Uterus (tissue), 4 donors: ENCODE measurements at places on chromosomes 4 and X. TPM values are rescaled to one million over a fixed set of nuclear protein-coding genes. Genes with fewer than 3 reads are reported as not detected.

GRCh38 chr4:38917481-38918025 is 49.9 kb downstream of the FAM114A1 start:
- no peaks in the 10 kb centered on the region for H3K4me1 ChIP-seq
- H3K27ac ChIP-seq: no peak overlapping the region
- no peaks in the 10 kb centered on the region for H3K27me3 ChIP-seq
- no peak for DNase-seq
- no peaks in the 10 kb centered on the region for H3K36me3 ChIP-seq

- no peaks in the 10 kb centered on the region for H3K27me3 ChIP-seq
- no peak for DNase-seq
These were observed 17.4 kb upstream of the PDCL2 start for GRCh38 chr4:55609393-55609866.

GRCh38 chrX:40172401-40173142 is 74.8 kb upstream of the BCOR start:
- H3K36me3 ChIP-seq: no peaks in the 10 kb centered on the region
- DNase-seq: peak; percentile 68
- H3K27me3 ChIP-seq: no peaks in the 10 kb centered on the region
- peak overlapping the region; percentile 78 for H3K27ac ChIP-seq

DNA sequence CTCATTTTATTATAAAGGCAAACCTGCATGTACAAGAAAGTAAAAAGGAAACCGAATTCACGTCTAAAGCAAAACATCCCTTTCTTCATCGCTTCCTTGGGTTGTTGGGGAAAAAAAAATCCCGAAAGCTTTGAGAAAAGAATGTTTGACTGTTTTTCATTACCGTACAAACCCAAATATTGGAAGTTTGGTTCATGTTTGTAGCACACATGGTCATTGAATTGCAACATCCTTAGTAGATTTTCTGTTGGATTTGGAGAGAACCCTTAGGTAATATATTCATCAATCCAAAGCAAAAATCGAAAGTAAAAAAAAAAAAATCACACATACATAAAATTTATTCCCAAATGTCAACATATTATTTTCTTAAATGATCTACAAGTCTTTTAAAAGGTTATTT is 420.3 kb downstream of the MAPK10 start:
- H3K27ac ChIP-seq: no peak overlapping the region
- H3K36me3 ChIP-seq: no peaks in the 10 kb centered on the region
- no peak for DNase-seq
- H3K4me3 ChIP-seq: no peak overlapping the region
- no peaks in the 10 kb centered on the region for H3K27me3 ChIP-seq
- no peaks in the 10 kb centered on the region for H3K4me1 ChIP-seq

DNA sequence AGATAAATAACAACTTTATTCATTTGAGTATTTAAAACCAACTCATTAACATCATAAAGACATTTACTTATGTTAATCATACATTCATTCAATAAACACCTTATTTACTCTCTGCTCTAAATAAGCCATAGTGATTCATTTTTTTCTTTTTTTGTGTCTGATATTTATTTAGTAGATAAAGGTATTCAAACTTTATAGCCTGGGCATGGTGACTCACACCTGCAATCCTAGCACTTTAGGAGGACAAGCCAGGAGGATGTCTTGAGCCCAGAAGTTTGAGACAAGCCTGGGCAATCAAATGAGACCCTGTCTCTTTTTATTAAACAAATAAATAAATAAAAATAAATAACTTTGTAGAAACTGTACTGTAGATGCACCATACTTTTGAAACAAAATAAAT is 771.3 kb upstream of the PCDH7 start:
- H3K27ac ChIP-seq: no peak overlapping the region
- H3K4me3 ChIP-seq: no peak overlapping the region
- no peaks in the 10 kb centered on the region for H3K36me3 ChIP-seq
- no peaks in the 10 kb centered on the region for H3K4me1 ChIP-seq

DNA sequence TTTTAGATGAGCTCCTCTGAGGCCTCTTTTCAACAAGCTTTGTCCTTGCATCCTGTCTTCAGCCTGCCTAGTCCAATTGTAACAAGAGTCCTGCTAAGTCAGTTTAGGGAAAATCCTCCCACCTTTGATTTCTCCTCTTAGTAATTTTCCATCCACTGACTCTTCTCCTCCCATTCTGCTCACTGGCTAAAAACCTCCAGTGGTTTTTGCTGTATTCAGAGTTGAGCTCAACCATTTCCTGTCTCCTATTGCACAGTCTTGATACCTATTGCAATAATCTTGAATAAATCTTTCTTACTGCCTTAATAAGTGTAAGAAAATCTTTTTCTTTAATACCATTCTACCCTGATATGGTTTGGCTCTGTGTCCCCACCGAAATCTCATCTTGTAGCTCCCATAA is 117.8 kb upstream of the ENPP6 start:
- no peaks in the 10 kb centered on the region for H3K27me3 ChIP-seq
- H3K4me1 ChIP-seq: no peaks in the 10 kb centered on the region
- H3K36me3 ChIP-seq: no peaks in the 10 kb centered on the region
- H3K27ac ChIP-seq: no peak overlapping the region
- DNase-seq: no peak

GRCh38 chr4:154559494-154560418 is 3.1 kb upstream of the FGB start:
- no peak overlapping the region for H3K4me3 ChIP-seq
- no peaks in the 10 kb centered on the region for H3K4me1 ChIP-seq
- no peaks in the 10 kb centered on the region for H3K36me3 ChIP-seq
- no peak overlapping the region for H3K27ac ChIP-seq
- H3K27me3 ChIP-seq: no peaks in the 10 kb centered on the region

- H3K27me3 ChIP-seq: no peaks in the 10 kb centered on the region
- no peaks in the 10 kb centered on the region for H3K36me3 ChIP-seq
- no peaks in the 10 kb centered on the region for H3K4me1 ChIP-seq
- H3K4me3 ChIP-seq: no peak overlapping the region
These were observed 185.2 kb upstream of the GPC4 start for GRCh38 chrX:133600536-133600935.

DNA sequence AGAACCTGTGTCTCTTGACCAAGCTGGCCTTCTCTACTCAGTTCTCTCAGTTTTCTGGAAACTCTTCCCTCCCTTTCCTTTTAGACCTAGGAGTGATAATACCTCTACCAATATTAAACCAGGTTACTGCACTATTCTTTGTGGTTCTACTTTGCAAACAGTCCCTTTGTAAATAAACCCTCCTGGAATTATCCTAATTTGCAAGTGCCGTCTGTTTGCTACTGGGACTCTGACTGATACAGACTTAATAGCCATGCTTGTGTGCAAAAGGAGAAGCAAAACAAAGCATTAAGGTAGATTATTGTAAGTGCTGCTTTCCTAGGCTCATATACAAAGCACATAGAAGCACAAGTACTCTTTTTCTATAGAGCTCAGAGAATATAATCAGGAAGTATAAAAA is 507.0 kb downstream of the INPP4B start:
- no peak for DNase-seq
- H3K27me3 ChIP-seq: no peaks in the 10 kb centered on the region
- H3K4me1 ChIP-seq: no peaks in the 10 kb centered on the region
- no peak overlapping the region for H3K27ac ChIP-seq
- no peaks in the 10 kb centered on the region for H3K36me3 ChIP-seq
- H3K4me3 ChIP-seq: no peak overlapping the region

DNA sequence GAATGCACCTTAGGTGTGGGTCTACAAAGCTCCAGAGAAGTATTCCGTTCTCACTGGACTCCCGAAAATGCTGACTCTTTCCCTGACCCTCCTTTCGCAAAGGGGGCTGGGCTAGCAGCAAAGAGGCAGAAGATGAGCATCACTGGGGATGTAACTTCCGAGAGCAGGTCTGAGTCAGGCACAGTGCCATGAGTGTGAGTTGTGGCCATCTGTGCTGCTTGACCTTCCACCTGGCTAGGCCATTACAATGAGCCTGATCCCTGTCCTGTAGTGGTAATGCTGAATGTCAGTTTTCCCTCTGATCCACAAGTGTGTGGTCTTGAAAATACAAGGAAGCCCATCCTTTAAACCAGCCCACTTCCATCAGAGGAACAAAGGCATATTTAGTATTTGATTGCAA is 479.4 kb downstream of the AFF2 start:
- H3K27me3 ChIP-seq: no peaks in the 10 kb centered on the region
- no peaks in the 10 kb centered on the region for H3K36me3 ChIP-seq
- H3K27ac ChIP-seq: no peak overlapping the region

DNA sequence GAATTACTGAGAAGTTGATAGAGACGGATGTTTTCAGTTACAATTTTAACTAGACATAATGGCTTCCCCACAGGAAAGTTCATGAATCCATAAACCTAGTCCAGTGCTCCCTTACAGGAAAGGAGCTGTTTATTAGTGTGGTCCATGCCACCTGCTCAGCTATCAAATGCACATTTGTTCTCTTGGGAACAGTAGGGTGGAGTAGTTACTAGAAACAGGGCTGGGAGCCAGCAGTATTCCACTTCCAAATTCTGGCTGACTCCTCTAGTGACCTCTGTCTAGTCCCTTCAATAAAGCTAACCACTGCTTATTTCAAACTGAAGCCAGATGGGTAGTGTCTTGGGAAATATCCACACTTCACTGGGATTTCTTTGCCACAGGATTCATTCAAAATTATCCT is 88.4 kb upstream of the TLL1 start:
- no peak overlapping the region for H3K27ac ChIP-seq
- H3K4me3 ChIP-seq: no peak overlapping the region
- no peak for DNase-seq
- no peaks in the 10 kb centered on the region for H3K36me3 ChIP-seq
- no peaks in the 10 kb centered on the region for H3K4me1 ChIP-seq

- H3K27me3 ChIP-seq: no peaks in the 10 kb centered on the region
- peak overlapping the region; percentile 74 for H3K27ac ChIP-seq
- peaks cover 9% of the 10 kb centered on the region for H3K4me1 ChIP-seq
- no peaks in the 10 kb centered on the region for H3K36me3 ChIP-seq
- peak; percentile 35 for DNase-seq
These were observed 173.0 kb downstream of the COX18 start for GRCh38 chr4:72896515-72896914.

DNA sequence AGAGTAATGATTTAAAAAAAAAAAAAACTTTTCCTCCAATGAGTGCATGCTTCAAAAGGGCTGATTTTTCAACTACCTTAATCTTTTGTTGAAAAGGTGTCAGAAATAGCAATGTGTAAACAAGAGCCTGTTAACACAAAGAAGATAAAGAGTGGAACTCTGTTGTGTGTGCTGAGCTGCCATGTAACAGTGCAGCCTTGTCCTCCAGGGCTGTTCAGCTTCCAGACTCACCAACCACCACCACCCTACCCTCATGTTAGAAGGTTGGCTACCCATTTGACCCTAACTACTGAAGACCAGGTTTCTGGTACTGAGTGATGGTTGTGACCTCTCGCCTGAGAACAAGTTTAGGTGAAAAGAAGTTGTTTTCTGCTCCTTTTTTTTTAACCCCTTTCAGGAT is 222.8 kb upstream of the TEX13C start:
- DNase-seq: no peak
- no peaks in the 10 kb centered on the region for H3K27me3 ChIP-seq
- H3K36me3 ChIP-seq: no peaks in the 10 kb centered on the region

DNA sequence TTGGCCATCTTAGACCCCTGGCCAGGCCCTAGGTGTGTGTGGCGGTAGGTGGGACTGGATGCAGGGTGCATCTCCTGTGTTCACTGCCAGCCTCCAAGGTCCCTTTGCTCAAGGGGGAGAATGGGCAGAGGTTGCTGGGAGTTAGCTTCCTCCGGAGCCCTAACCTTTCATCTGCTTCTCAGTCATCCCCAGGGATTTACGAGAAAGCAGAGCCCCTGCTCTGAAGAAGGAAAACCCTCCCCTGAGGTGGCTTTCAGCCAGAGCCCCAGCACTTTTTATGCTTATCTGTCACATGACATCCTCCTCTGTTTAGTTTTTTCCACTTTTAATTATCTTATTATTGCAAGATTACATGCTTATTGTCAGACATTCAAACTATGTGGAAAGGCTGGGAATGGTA is 44.9 kb upstream of the DDX3X start:
- no peak overlapping the region for H3K4me3 ChIP-seq
- H3K4me1 ChIP-seq: no peaks in the 10 kb centered on the region
- H3K36me3 ChIP-seq: no peaks in the 10 kb centered on the region
- no peak for DNase-seq

DNA sequence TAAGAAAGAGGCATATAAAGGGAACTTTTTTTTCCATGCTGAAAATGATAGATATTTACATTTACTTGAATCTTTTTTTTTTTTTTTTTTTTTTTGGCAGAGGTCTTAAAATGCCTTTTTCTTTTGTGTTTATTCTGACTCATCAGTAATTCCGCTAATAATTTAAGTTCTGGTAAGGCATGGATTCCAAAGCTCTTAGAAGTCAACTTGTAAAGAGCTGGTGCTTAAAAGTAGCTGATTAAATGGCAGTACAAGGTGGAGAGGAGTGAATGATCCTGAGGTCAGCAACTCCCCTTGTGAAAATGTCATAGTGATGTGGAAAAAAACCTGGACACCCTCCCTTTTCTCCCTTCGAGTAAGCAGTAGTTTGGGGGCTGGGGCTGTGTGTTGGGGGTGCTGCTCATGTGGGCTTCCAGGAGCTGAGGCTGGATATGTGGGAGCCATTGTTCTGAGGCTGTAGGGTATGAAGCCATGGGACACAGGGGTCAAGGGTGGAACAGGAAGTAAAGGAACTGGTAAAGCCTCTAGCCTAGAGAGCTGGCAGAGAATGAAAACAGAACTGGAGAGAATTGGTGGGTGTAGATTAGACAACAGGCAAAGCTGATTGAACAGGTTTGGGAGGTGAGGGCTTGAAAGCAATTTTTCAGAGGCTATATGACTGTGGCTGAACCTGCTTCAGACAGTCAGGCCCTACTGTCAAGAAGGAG is 41.0 kb upstream of the PITX2 start:
- no peaks in the 10 kb centered on the region for H3K27me3 ChIP-seq
- DNase-seq: no peak
- no peak overlapping the region for H3K4me3 ChIP-seq
- no peaks in the 10 kb centered on the region for H3K4me1 ChIP-seq
- no peak overlapping the region for H3K27ac ChIP-seq

TMEM31 gene
- not detected for total RNA-seq

NCAPG gene
- not detected for total RNA-seq

RBMXL3 gene
- not detected for total RNA-seq

IL1RAPL2 gene
- total RNA-seq: not detected

F8A2 gene
- not detected for total RNA-seq

SATL1 gene
- total RNA-seq: not detected

MAOB gene
- 53.8 TPM for total RNA-seq

GLOD5 gene
- total RNA-seq: not detected
